Activated CD4-positive, alpha-beta T cell treated with anti-CD3 and anti-CD28 coated beads for 24 hours (primary cell): ENCODE measurements at places on chromosomes 7 and 10.

DNA sequence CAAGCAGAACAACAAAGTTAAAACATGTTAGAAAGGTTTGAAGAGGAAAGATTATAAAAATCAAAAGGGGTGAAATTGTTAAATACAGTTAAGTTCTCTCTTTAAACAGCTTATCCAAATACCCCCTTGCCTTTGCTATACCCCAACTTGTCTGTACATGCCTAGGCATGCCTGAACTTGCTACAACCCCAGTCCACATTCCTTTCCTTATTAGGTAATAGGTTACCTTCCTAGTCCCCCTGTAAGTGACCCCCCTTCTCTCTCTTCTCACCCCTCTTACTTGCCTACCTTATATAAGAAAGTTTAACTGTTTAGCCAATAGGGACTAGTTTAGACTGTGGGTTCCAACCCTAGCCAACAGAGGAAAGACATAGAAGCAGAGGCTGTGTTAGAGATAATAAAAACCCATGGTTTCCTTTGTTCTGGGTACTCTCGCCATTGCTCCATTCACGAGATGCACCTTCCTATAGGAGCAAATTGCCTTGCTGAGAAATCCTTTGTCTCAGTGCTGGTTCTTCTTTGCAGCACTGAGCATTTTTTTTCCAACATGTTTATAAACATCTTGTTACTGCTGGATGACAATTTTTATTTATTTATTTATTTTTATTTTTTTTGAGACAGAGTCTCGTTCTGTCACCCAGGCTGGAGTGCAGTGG, 282.2 kb upstream of the GALNT17 start:
- DNase-seq, result no peak

GRCh38 chr7:5116359-5116758, 70.7 kb downstream of the RBAK start:
- no peak for DNase-seq

DNA sequence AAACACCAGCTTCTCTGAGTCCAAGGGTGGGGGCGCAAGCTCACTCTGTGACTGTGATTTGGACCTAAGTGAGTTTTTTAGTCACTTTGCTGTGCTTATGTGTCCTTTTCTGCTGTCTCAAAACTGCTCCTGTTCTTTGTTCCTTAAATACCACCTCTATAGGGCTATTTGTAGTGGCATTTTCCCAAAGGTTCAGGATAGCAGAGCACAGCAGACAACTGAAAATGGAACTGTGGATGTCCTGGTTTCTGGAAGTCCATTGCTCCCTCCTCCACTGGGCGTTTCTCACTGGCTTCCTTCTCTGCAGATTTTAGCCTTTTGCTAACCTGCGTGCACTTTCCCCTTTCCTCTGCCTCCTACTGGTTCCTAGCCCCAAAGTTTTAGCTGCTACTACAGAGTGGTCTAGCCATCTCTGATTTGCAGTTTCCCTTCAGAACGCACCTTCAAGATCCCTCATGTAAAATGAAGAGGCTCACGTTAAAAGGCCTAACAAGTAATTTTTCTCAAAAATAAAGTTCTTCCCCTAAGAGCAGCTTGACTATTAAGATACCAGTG, 25.6 kb downstream of the BLVRA start:
- no peak for DNase-seq

DNA sequence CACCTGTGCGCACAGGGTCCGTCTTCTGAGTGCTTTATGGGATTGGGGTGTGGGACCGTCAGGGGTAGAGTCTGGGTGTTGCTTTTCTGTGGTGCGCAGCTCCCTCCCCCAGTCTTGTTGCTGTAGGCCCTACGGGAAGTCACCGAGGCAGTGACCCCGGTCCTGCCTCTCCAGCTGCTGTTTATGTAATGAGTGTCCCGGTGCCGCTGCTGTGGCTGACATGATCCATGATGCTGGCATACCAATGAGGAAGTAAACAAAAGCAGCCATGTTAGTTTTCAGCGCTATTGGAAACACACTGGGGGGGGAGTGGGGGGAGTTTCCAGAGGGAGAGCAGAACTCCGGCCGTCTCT, 1.1 kb downstream of the TRIM8 start:
- no peak for DNase-seq

- no peak for DNase-seq
Observed at GRCh38 chr10:4247379-4247778, 462.4 kb upstream of the KLF6 start.

DNA sequence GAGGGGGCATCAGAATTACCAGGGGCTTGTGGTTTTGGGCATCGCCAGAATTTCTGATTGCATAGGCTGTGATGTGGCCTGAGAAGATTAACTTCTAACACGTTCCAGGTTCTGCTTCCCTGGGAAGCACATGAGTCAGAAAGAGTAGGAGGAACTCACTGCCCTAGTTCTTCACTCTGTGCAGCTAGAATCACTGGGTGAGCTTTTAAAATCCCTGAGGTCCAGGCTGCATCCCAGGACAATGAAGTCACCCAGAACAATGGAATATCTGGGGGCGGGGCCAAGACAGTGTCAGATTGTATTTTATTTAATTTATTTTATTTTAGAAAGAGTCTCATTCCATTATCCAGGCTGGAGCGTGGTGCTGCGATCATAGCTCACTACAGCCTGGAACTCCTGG, 636.5 kb downstream of the CALN1 start:
- no peak for DNase-seq
